ENCODE measurements at places on chromosomes 16 and 17.

DNA sequence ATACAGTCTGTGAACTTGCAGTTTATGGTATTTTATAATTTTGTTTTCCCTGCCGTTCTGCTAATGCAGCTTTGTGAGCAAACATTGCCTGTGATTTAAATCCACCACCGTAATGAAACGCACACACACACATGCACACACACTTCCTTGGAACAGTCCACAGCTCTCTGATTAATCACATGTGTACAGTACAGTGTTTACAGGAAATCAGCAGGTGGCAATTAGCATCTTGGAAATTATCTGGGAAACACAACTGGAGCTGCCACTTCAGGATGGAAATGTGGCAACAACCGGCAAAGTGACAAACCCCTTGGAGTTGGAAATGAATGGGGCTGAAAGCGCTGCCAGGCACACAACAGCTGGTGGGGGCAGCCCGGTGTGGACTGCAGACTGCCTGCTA is 12.9 kb upstream of the ZKSCAN2 start:
- DNase-seq: no peak

- no peak for DNase-seq
Measured at GRCh38 chr16:87306516-87306915, 10.7 kb downstream of the C16orf95 start.

- DNase-seq: no peak
Measured at GRCh38 chr17:40663252-40663651, 1.7 kb downstream of the KRT222 start.

- no peak for DNase-seq
Measured at GRCh38 chr17:81930142-81931125, 2.9 kb upstream of the MAFG start.

DNA sequence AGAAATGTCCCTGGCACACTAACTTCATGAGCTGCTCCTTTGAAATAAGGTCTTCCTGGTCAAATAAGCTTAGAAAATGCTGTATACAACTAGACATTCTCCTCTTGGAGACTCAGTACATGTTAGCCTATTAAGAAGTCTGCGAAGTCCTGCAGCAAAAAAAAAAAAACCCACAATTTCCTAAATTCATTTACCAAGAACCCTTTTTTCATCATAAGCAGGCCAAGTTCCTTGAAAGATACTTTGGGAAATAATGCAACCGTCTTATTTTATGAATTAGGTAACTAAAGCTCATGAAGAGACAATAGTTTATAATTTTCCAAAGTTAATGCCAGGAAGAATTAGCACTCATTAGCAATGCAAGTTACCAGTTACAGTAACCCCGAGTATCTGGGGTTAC is 49.0 kb upstream of the HAS3 start:
- DNase-seq: no peak

DNA sequence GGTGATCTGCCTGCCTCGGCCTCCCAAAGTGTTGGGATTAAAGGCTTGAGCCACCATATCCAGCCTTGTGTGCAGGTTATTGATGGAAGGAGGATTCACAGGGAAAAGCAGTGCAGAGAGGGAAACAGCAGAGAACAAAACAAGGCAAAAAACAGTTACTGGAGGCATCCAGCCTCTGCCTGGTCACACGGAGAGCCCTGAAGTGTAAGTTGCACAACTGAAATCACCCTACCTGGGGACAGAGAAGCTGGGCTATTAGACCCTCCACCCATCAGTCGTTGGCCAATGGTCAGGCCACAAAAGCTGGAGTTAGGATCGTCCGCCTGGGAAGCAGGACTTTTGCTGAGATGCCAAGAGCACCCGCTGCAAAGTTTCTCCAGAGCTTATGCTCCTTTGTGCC is 57.9 kb upstream of the BCO1 start:
- DNase-seq: no peak

GRCh38 chr16:24989494-24989893 is 25.7 kb downstream of the ARHGAP17 start:
- no peak for DNase-seq

DNA sequence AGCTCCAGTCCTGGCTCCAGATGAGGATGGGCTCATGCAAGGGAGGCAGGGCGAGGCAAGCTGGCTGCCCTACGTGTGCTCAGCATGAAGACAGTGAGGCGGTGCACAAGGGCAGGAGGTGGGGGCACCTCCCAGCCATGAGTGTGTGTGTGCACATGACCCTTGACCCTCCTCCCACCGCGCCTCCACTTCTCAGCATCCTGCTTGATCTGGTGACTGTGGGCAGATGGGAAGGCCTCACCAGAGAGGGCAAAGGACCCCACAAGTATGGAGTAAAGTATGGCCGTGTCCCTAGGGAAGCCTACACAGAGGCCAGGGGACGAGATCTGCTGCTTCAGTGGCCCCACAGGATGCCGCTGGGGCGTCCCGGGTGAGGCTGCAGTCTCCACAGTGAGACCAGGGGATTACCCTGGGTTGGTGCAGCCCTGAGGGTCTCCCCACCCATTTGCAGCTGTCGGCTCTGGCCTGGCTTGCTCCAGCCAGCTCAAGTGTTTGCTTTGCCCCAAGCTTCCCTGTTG is 7.9 kb upstream of the RNF222 start:
- DNase-seq: no peak

DNA sequence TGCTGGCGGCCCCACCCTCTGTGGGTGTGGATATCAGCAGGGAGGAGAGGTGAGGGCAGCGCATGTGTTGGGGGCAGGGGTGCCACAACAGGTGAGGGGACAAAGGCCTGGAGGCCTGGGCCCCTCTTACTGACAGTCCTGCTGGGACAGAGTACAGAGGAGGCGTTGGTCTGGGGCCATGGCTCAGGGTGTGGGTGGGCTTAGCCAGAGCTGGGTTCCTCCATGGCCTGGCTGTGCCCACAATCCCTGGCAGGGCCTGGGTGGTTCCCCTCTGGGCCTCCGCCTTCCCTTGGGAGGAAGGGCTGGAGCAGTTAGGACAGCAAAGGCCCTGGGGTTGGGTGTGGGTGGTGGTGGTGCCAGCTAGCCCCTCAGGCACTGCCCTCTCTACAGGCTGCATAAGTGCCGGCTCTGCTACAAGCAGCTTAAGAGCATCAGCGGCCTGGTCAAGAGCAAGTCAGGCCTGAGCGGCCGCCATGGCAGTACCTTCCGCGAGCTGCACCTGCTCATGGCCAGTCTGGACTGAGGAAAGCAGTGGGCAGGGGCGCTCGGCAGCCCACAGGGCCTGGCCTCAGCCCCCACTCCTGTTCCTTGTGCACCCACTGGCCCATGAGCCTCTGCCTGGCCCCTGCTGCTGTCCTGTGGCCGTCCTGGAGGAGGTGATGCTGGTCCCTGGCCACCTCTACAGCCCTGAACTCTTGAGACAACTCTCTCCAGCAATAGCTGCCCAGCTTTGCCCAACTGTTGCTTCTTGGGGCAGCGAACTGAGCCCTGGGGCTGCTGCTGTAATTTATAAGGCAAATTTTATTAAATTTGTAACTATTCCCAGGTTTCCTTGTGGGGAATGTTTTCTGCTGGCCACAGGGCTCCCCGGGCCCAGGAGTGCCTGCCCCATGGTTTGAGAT is 21.1 kb downstream of the KATNB1 start:
- DNase-seq: no peak

DNA sequence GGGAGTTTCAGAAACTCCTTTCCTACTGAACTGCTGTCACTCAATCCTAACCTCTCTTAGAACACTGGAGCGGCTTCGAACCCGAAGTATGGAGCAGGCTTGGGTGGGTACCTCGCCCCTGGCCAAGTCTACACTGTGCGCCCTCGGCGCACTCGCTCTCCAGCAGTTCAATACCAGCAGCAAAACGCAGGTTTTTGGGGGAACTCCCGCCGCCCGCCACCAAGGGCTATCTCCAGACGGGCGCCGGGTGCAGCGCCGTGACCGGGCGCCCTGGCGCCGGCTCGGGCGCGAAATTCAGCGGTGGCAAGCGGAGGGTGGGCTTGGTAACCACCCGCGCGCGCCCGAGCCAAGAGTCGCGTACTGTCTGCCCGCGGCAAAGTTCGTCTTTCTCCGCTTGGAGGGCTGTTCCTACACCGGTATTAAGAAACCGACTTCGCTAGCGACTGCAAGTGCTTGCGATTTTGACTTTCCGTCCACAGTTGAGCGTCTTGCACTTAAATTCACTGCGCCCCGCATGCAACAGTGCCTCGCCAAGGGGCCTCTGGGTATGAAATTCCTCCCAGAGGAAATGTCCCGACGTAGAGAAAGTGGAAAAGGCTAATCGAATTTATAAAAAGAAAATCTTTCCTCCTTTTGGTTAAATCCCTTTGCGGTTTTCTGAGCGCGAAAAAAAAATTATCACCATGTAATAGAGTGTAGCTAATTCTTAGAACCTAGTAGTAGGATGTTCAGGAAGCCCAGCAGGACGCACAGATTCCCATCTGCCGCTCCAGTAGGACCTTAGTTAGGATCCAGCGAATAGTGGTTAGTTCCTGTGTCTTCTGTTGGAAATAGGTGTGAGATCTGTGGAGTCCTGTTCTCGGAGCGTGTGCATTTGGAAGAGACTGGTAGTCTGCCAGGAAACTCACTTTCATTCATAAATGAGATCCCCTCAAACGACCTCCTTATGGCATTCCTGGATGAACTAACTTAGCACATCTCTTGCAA is 5.0 kb upstream of the SALL1 start:
- no peak for DNase-seq

DNA sequence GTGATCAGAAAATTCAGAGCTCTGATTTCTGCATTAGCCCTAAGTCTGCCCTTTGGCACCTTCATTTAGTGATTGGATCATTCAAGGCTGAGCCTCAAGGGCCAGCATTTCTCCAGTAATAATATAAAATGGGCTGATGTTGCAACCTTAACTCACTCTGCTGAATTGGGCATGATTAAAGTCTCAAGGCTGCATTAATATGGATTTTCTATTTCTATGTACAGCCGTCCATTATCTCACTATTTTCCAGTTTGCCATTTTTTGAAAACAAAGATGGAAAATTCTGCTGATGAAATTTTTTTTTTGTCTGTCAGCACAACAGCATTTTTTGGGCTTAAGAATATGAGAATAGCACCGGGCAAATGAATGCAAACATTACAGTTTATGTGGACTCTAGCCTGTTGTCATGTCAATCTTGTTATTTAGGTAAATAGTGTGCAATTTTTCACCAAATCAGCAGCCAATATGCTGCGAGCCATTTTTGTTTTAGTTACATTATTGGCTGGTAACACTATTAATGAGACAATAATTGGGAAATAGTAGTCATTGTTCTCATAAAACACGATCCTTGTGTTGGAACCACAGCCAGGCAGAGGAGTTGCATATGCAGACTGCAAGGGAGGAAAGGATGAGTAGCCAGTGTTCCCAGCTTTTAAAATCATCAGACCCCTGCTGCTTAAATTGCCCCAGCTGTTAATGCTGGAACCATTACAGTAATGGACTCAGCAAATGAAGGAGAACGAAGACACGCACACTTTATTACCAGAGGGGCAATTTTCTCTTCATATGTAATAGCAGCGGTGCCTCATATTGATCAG is 10.5 kb downstream of the FTO start:
- DNase-seq: no peak

DNA sequence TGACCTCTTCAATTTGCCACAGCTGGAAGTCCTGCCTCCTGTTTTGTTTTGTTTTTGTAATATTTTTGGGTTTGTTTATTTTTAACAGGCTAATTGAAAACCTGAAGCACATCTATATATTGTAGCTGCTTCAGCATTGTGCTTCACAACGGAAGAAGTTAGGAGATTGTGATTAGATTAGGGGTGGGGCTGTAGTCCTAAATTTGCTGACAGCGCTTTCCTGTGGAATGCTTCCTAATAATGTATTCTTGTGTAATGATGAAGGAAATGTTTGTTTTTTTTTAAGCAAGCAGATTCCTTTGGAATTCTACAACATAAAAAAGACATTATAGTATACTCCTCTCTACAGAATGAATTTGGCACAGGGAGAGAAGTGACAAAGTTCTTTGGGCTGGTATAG is 70.1 kb downstream of the NLK start:
- DNase-seq: no peak

DNA sequence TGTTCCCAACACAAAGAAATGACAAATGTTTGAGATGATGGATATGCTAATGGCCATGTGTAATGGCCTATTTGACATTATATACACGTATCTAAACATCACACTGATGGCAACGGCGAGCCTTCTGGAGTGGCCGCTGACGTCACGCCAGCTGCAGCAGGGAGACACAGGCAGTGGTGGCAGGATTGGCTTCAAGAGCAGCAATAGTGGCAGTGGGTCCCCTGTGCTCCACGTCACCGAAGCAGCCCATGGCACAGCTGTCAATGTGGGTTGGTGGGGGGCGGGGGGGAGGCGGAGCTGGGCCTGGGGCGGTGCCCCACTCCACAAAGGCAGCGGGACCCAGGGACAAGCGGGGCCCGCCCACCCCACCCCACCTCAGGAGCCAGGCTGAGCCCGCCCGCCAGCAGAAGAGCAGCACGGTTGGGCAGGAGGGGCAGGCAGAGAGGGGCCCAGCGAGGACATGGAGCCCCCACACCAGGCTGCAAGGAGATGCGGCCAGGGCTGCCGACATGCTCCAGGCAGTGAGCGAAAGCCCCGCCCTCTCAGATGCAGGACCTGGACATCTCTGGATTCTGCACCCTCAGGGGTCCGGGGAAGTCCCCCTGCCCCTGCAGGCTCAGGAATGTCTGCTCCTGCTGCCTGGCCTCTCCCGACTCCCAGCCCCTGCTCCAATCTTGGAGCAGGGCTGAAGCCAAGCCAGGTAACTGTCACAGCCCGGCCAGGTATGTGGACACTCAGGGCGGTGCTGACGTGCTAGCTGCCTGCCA is 64.6 kb downstream of the USP32 start:
- no peak for DNase-seq

DNA sequence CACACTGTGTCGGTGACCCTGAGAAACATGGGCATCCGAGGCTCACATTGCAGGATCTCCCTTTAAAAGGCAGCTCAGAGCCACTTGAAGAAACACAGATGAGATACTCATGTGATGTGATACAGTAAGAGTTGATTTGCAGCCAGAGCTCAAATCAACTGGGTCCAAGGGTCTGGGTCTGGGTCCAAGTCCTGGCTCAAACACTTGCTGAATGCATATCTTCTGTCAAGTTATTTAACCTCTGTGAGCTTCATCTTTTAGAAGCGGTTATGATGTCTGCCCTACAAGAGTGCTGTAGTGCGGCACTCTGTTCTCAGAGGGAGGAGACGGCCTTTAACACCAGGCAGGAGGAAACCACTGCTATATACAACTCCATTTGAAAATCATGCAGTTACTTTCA is 6.4 kb downstream of the KRT38 start:
- DNase-seq: no peak

- DNase-seq: peak; percentile 41
Measured at GRCh38 chr17:45146890-45147580, 1.2 kb upstream of the HEXIM1 start.

- no peak for DNase-seq
Measured at GRCh38 chr17:36592316-36592715, 637 bp downstream of the DHRS11 start.
